NCI-H2029 treated with DMSO at 0.1 percent for 48 hours (cell line): ENCODE measurements at places on chromosomes 12 and 14.

GRCh38 chr14:55059333-55059732 lies 7.9 kb downstream of the MAPK1IP1L start:
- DNase-seq: no peak

- no peak for DNase-seq
Observed at GRCh38 chr14:33414041-33414440, 475.4 kb downstream of the NPAS3 start.

DNA sequence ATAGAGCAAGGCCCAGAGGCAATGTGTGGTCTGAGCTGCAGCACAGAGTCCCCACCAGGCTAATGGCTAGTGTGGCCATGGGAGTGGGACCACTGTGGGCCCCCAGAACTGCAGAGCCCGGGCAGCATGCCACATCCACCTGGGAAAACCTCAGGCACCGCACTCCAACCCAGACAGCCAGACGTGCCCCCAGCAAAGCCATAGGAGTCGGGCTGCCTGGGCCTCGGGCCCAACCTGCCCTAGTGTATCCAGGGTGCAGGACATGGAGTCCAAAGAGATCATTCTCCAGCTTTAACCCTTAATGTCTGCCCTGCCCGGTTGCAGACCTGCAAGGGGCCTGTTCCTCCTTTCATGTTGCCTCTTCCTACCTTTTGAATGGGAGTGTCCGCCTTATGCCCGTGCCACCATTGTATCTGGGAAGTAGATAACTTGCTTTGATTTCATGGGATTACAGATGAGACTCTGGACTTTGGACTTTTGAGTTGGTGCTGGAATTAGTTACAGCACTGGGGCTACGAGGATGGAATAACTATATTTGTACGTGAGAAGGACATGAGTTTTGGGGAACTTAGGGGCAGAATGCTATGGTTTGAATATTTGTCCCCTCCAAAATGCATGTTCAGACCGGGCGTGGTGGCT lies 29.1 kb upstream of the DEGS2 start:
- no peak for DNase-seq

DNA sequence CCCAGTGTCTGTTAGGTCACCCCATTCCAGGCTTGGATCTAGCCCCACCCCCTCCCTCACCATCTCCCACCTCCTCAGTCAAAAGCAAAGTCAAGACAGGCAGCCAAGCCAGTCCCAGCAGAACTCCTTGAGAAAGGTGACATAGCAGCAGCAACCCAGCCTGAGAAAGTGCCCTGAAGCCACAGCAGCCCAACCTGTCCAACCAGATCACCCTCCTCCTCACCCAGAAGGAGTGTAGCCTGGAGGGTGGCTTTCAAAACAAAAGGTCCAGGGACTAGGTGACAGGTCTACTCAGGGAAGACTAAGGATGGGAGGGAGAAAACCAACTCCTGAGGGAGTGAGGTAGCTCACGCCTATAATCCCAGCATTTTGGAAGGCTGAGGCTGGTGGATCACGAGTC lies 5.2 kb downstream of the RAB15 start:
- no peak for DNase-seq

DNA sequence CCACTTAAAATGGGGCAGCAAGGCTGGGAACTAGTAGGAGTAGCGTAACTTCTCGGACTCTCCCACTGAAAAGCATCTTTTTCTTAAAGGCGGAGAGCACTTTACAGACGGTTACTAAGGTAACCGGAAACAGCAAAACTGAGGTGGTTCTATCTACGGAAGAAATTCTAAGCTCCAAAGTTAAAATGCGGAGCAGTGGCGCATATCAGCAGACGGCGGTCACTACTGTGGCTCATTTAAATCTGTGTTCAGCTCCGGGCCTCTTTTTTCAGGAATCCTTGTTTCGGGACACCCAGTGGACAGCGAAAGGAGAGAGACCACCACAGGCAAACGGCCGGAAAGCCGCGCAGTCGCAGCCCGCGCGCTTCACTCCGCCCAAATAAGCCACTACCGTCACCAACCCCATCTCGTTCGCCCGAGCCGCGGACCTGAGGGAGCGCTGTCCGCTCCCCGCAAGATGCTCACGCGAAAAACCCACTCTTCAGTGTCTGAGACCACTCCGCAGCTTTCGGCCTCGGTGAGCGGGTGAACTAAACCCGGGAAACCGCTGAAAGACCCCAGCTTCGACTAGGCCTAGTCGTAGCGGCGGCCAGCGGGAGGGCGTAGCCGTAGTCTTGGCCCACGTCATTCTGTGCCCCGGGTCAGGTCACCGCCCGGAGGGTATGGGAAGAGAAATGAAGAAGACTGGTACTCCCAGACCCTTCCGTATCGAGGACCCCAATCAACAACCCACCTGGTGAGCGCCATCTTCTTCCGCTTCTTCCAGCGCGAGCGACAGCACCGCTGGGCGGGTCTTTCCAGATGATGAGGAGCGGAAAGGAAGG lies at the start of gene SNW1:
Gene SNW1, minus strand, starts transcription at position 776 of the 824 bp plus-strand sequence. Its CDS starts 29 bp downstream, at position 747.
- DNase-seq: no peak

- DNase-seq: no peak
Observed at GRCh38 chr12:116547955-116548501, 11.2 kb upstream of the MAP1LC3B2 start.

- no peak for DNase-seq
Observed at GRCh38 chr14:51449681-51450080, 202.0 kb upstream of the FRMD6 start.
